ENCODE measurements at places on chromosomes 1 and 21. TPM values are rescaled to one million over a fixed set of nuclear protein-coding genes. Genes with fewer than 3 reads are reported as not detected.

C4BPA gene
- total RNA-seq = 0.99 TPM

NEGR1 gene
- not detected for total RNA-seq

HRNR gene
- not detected for total RNA-seq

PDE9A gene
- total RNA-seq = 1.2 TPM

NTRK1 gene
- total RNA-seq = 0.18 TPM

ESRRG gene
- not detected for total RNA-seq

GSTM2 gene
- 4.0 TPM for total RNA-seq

BRINP2 gene
- 0.32 TPM for total RNA-seq

HSD11B1 gene
- 0.47 TPM for total RNA-seq

OR10J1 gene
- not detected for total RNA-seq

LRRC53 gene
- not detected for total RNA-seq

KCNE2 gene
- total RNA-seq = not detected

CDC73 gene
- total RNA-seq = 32.0 TPM

RNU1-3 gene
- 9.0 TPM for total RNA-seq

ASAP3 gene
- total RNA-seq = 7.7 TPM

DISP3 gene
- total RNA-seq = 0.54 TPM

PLK3 gene
- 12.9 TPM for total RNA-seq

TSPAN2 gene
- total RNA-seq = 1.1 TPM

WNT4 gene
- total RNA-seq = 0.44 TPM

SELE gene
- total RNA-seq = not detected

SUCO gene
- 11.7 TPM for total RNA-seq

OR2T11 gene
- not detected for total RNA-seq

RAB3B gene
- total RNA-seq = 6.3 TPM

AVPR1B gene
- total RNA-seq = not detected

AXDND1 gene
- 0.48 TPM for total RNA-seq

ADPRS gene
- 29.9 TPM for total RNA-seq

ERO1B gene
- total RNA-seq = 2.6 TPM

CFAP107 gene
- not detected for total RNA-seq

RPE65 gene
- total RNA-seq = not detected

SLAMF7 gene
- total RNA-seq = 1.8 TPM

S100A1 gene
- total RNA-seq = 1.0 TPM

TRIM58 gene
- not detected for total RNA-seq

NFASC gene
- total RNA-seq = 1.1 TPM

GBP6 gene
- not detected for total RNA-seq

PCBP3 gene
- 1.2 TPM for total RNA-seq

CCDC181 gene
- 0.12 TPM for total RNA-seq

TOR3A gene
- 39.2 TPM for total RNA-seq
